ENCODE measurements at places on chromosomes 6 and 20. TPM values are rescaled to one million over a fixed set of nuclear protein-coding genes. Genes with fewer than 3 reads are reported as not detected.

The PIM1 gene
- total RNA-seq, result 9.1 TPM

The APOBEC2 gene
- total RNA-seq, result not detected

The UNC5CL gene
- 5.0 TPM for total RNA-seq

The DEF6 gene
- total RNA-seq, result 0.19 TPM

The C6orf163 gene
- 2.6 TPM for total RNA-seq

The SMPDL3A gene
- 2.0 TPM for total RNA-seq

The TFAP2C gene
- 0.60 TPM for total RNA-seq

The KCNK15 gene
- 0.21 TPM for total RNA-seq

The RAD21L1 gene
- not detected for total RNA-seq

The SIM1 gene
- total RNA-seq, result not detected

The DYNLT2 gene
- 4.7 TPM for total RNA-seq

The DEFB116 gene
- not detected for total RNA-seq

The SCRT2 gene
- not detected for total RNA-seq

The TEAD3 gene
- 9.7 TPM for total RNA-seq

The GPSM3 gene
- total RNA-seq, result 4.5 TPM

The SLC26A8 gene
- 0.25 TPM for total RNA-seq

The METTL24 gene
- total RNA-seq, result 4.5 TPM

The POM121L2 gene
- not detected for total RNA-seq

The WFDC2 gene
- 2.7 TPM for total RNA-seq
